Peyer's patch (tissue), 4 donors: ENCODE measurements at places on chromosomes 12 and 14.
A peak's percentile ranks its signal among the peaks of the same experiment; 100 is the strongest.

DNA sequence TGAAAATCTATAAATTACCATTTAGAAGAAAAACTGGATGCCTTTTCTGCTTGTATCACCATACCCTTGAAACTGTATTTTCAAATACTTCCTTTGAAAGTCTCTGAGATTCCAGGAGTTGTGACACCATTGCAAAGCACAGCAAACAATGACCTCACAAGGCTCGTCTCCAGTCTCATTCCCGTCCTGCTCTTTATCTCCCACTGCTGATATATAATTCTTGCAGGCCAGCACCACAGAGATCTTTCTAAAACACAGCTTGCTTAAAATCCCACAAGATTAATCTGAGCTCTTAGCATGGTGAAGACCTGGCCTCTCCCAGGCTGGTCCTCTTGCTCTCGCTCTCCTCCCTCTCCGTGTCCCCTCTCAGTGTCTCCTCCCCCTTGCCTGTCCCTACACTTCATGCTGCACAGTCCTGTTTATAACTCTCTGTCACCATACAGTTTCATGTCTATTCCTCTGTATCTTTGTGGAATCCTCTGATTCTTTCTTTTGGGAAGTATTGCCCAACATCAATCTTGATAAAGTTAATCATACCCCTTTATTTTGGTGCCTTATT lies 51.8 kb downstream of the ZFYVE21 start:
- no peak for DNase-seq

GRCh38 chr12:116839287-116839830 lies 41.9 kb downstream of the HRK start:
- DNase-seq = no peak

DNA sequence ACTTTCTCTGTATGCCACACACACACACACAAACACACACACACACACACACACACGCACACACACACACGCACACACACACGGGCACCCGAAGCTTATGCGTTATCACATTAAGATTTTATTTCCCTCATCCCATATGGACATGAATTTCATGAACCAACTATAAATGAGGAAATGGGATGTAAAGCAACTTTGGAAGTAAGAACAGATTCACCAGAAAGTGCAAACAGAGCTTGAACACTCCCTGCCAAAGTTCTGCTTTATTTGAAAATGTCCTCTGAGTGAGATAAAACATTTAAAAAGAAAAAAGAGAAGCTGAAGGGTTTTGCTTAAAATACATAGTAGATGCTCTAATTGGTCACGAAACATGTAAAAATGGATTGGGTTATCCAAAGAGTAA lies 90.4 kb upstream of the OTX2 start:
- no peak for DNase-seq

DNA sequence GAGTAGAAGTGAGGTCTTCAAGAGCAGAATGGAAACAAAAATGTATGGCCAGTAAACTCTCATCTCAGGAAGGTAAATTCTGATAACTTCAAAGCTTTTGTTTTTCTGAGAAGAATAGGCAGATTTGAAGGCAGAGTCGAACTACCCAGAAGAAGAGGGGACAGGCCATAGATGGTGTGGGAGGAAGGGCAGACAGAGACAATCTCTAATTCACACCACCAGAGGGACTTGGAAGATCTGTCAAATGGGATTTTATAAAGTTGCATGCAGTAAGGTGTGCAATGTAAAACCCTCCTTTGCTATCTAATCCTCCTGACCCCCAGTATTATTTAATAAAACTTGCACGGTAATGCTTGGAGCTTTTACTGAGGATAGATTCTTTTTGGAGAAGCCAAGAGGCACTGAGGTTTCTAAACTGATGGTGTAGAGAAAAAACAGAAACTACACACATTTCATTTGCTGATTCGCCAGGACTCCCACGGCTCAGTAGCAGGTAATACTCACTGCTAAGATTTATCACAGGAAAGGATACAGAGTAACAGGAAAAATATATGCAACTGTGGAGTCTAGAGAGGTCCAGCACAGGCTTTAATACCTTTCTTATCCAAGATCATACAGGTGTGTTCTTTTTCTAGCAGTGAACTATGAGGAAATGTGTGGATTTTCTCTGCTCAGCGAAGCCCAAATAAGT lies 18.3 kb downstream of the SLC38A2 start:
- no peak for DNase-seq

GRCh38 chr14:96232506-96232905 lies 23.5 kb upstream of the BDKRB1 start:
- no peak for DNase-seq

- DNase-seq = peak; percentile 71
Measured at GRCh38 chr12:123971770-123972456, 718 bp downstream of the CCDC92 start.

DNA sequence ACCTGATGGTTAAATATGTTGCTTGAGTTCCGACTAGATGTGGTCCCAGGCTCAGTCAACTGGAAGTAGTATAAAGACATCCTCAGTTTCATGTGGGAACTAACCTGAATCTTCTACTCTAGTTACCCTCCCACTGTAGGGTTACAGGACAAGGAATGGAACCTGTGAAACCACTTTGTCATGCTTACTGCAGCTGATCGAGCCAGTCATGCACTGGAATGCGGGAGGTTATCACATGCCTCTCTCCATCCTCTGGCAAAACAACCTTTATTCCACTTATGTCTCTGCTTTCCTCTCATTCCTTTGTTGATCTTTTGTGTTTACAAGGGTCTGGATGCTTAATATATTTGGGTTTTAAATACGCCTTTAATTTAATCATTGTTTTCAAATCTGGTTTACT lies 111.9 kb upstream of the DDHD1 start:
- no peak for DNase-seq

DNA sequence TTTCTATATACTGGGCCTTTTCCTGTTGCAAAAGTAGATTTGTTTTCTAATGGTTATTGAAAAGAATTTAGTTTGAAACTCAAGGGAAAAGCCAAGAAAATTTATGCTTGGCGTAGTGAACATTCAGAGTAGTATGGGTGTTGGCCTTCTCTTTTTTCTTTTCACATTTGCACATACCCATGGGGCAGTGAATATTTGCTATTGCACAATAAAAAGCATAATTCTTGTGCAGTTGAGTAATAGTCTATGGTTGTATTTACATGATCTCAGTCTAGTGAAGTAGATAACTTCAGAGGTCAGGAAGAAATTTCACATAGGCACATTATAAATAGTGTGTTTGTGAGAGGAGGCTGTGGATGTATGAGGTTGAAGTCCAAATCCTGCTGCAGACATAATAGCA lies 158.1 kb downstream of the FLRT2 start:
- DNase-seq = no peak

DNA sequence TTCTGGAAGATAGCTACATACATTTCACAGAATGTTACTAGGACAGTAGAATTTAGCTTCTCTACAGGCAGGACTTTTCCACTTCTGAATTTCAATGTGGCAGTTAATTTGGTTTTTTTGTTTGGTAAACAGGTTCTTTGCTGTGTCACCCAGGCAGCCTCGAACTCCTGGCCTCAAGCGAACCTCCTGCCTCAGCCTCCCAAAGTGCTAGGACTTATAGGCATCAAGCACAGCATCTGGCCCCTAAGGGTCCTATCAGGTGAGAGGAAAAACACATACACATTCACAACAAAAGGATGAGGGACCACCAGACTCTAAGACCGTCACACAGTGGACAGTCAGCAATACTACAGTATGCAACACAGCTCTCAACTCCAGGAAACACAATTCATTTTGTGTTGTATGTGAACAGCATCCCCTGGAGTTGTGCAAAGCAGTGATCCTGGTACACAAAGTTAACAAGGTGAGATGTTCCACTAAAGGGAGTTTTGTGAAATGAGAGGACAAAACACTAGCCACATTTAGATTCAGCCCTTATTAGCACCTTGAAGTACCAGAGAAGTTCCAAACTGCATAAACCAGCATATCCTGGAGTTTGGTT lies 6.9 kb downstream of the ATP2B1 start:
- no peak for DNase-seq

DNA sequence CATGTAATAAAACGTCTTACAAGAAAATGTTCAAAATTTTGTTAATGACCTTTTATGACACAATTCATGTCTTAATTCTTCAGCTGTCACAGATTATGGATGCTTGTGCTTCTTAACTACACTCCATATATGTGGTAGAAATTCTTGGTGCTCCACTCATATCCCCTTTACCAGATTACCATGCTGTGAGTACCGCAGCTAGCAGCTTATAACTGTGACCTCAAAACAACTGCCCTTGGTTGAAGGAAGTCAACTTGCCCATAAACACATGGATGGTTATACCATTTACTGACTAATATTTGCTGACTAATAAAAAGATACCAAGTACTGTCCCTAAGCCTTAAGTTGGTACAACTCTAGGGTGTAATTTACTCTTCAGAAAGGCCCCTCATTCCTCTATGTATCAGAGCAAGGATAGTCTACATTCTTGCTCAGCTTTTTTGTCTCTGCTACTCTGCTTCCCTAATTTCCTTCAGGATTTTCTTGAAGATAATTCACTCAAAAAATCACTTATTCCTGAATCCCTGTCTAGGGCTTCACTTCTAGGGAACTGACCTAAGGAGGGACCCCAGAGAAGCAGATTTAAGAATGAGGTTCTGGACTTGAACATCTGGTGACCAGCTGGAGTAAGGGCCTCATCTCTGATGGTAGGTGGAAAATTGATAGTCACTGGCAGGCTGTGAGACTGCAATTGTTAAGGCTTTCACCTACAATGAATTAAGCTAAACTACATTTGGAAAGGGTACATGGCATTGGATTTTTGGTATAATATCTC lies 152.3 kb downstream of the SLC6A15 start:
- no peak for DNase-seq

DNA sequence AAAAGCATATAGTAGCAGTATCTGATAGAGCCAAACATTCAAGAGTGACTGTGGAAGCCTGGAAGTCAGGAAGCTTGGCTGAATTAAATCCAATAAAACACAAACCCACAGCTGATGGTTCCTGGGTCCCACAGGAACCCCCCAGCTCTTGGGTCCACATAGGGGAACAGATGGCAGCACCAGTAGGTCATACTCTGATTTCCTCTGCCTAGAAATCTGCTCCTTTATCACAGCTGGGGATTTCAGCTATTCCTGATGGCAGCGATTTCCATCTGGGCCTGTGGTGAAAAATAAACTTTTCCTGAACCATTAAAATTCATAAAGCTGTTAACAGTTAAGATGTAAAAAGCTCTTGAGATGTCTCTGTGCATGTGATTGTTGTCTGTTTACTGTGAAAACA lies 202.0 kb upstream of the FRMD6 start:
- no peak for DNase-seq
